ENCODE measurements at places on chromosomes 12 and 14.

GRCh38 chr12:126201981-126202537 is 1136.8 kb downstream of the AACS start:
- DNase-seq: no peak

DNA sequence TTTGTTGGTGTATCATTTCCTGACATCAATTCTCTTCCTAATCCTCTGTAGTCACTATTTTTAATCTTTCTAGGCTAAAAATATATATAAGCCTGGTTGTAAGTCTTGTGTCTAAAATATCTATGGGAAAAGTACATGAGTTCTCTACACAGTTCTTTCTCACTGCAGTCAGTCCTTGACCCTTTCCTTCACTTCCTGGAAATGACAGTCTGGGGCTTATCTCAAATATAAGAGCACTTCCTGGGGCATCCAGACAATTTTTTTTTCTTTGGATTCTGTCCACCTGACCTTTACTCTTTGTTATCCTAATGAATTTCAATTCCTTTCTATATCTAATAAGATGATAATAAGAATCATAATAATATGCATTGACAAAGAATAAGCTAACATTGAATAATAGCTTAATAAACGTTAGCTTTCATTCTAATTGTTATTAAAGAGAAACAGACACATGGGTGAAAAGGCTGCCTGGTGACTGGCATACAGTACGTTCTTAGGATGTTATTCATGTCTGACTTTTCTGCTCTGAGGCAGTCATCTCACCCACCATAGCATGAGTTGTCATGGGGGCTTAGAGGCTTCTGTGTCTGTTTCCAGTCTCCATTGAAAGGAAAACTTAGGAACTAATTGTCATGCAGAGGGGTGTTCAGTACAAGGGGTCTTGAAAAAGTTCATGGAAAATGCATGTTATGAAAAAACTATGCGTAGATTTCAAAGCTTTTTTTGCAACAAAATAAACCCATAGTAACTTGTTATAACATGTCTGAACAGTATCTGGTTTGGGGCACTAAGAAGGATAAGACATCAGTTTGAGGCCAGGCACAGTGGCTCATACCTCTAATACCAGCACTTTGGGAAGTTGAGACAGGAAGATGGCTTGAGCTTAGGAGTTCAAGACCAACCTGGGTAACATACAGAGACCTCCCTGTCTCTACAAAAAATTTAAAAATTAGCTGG is 66.2 kb upstream of the DNM1L start:
- no peak for DNase-seq

- DNase-seq: peak; percentile 71
These were observed 52.3 kb downstream of the NEUROD4 start for GRCh38 chr12:55072083-55072482.

DNA sequence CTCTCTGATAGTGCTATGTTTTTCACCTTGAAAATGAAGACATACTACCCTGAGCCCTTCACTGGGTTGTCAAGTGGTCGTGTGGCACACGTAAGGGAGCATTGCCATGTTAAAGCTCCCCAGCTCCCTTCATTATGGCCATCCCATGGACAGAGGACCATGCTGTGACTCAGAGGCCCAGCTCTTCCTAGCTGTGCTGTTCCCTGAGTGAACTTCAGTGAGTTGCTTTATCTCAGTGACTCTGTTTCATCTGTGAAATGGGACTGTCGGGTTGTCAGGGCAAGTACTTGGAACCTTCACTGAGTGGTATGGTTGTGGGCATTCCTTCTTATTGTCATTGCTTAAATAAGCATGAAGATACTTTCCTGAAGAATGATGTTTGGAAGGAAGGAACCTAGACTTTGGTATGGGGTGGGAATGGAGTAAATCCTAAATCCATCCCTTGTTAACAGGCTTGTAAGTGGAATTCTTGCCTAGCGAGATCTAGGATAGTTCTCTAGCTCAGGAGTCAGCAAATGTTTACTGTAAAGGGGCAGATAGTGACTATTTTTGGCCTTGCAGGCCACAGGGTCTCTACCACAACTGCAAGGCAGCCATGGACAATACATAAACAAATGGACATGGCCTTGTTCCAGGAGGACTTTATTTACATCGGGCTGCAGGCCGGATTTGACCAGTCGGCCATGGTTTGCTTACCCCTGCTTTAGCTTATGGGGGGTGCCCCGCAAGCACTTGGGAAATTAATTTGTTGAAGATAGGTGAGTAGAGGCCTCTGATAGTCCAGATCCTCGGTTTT is 283.5 kb downstream of the ZFP36L1 start:
- no peak for DNase-seq
